Activated gamma-delta T cell treated with Interleukin-2 at 50 U/mL for 16 hours (primary cell): ENCODE measurements at places on chromosomes 11 and 22.
A peak's percentile ranks its signal among the peaks of the same experiment; 100 is the strongest.

DNA sequence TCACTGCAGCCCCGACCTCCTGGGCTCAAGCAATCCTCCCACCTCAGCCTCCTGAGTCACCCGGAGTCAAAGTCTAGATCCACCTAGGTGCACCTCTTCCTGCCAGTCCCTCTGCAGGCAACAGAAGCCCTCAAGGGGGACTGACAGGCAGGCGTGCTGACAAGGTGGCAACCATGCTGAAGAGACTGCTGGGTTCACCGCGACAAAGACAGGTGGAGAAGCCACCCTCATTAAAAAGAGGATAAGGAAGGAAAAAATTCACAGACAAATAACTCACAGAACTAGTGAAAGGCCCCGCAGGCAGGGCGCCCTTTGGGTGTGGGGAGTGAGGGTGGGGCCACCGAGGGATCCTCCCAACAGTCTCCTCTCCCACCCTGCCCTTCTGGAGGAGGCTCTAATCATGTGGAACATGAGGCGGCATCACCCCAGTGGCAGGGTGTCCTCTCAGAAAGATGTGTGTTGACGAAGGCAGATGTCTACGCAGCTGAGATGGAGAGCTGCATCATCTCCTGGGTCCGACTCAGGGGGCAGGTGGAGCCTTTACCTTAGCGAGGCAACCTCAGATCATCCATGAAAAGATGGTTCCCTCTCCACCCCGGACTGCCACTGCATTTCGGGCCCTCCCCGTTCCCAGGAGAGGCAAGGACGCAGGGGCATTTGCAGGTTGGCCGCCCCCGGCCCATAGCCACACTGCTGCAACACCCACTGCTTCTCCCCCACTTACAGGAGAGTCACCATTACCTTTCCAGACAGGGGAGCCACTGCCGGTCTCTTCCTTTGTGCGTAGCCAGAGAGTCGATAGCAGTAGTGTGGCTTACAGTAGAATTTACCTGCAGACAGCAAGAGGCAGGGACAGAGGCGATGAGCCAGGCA lies 91.2 kb upstream of the BID start:
- DNase-seq: no peak

GRCh38 chr11:9459667-9460321 lies 1.0 kb upstream of the ZNF143 start:
- peak; percentile 10 for DNase-seq

DNA sequence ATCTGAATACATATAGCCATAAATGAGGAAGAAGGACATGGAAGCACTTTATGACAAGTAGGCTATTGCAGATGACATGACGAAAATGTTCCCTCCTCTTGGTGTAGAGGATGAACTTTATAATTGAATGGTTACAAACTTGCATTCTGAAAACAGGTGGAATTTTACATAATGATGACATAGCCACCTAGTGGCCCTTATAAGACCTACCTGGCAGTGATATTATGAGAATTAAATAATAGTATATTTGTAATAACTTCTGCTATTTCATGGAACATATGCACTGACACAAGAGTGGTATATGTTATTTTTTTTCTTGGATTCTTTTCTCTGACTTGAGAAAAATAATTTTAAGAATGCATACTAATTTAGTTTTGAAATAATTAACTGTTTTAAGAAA lies 22.9 kb downstream of the TRIM22 start:
- DNase-seq: no peak

GRCh38 chr11:65695459-65696241 lies 16.4 kb upstream of the KAT5 start:
- no peak for DNase-seq

DNA sequence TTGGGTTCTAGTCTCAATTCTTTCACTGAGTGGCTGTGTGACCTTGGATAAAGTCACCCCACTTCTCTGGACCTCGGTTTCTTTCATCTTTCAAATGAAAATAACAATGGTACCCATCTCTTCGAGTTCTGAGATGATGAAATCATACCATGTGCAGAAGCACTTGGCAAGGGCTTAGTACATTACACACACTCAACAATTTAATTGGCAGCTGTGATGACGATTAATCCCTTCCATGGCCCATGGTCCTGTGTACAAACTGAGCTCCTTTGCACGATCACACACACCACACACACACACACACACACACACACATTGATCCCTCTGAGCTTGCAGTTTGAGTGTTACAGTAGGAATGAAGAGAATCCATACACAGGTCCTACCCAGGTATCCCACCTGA lies 103.4 kb upstream of the ASPHD2 start:
- DNase-seq: no peak

GRCh38 chr11:10727146-10727851 lies 23.7 kb upstream of the CTR9 start:
- DNase-seq: no peak

DNA sequence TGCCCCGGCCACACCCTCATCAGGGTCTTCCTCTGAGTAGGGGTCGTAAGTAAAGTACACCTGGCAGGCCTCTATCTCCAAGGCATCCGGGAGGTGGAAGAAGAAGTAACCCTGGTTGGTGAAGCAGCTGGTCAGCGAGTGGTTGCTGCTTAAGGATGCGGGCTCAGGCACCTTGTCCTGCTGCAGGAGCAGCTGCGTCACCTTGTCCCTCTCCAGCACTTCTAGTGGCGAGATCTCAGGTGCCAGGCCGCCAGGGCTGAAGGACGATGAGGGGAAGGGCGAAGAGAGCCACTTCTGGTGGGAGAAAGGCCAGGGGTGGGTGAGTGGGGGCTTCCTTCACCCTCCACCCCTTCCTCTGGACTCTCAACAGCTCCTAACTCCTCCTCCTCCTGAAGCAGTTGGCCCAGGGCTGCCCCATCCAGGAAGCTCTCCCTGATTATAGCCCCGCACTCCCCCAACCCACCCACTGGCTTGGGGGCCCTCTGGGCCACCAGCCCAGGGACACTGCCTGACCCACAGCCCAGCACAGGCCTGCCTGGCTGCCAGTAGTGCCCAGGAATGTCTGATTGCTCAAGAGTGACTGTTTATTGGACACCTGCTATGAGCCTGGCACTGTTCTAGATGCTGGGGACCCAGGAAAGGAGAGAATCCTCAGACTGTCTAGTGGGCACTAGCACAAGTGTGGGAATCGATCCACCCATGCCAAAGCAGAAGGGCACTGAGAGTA lies 19.2 kb upstream of the TMPRSS6 start:
- DNase-seq: no peak

- DNase-seq: no peak
Observed at GRCh38 chr11:118622376-118623268, 15.2 kb downstream of the PHLDB1 start.

GRCh38 chr22:36860821-36861659 lies at the start of gene NCF4:
NCF4 (plus strand) TSS chr22:36861006; CDS start chr22:36861172, 166 bp downstream.
- no peak for DNase-seq

- peak; percentile 61 for DNase-seq
Observed at GRCh38 chr22:23263651-23264555, 83.6 kb downstream of the BCR start.

- peak; percentile 58 for DNase-seq
Observed at GRCh38 chr22:37260901-37261336, 16.9 kb upstream of the RAC2 start.

DNA sequence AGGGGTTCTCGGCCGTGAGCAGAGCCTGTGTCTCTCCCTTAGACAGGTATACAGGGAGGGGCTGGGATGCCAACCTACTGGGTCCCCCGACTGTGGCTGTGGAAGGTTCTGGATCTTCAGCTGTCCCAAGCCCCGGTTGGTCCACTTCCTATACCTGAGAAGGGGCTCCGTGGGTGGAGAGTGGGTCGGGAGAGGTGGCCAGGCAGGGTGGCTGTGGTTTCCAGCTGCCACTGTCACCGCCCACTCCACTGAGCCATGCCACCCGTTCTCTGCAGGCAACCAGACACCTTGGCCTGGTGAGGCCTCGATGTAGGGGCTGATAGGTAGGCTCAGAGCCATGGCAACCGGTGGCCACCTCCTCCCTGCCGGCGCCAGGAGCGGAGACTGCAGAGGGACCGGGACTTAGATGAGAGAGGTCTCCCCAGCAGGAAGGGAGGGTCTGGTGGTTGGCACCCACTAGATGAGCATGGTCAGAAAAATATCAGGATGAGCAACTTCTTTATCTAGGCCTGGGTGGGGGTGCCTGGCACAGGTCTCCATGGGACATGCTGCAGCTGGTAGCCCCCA lies 53.8 kb downstream of the TRIOBP start:
- no peak for DNase-seq

GRCh38 chr22:44573451-44573850 lies 75.4 kb upstream of the RTL6 start:
- no peak for DNase-seq

GRCh38 chr11:121626980-121627379 lies 174.2 kb upstream of the SORL1-AS1 start:
- no peak for DNase-seq

DNA sequence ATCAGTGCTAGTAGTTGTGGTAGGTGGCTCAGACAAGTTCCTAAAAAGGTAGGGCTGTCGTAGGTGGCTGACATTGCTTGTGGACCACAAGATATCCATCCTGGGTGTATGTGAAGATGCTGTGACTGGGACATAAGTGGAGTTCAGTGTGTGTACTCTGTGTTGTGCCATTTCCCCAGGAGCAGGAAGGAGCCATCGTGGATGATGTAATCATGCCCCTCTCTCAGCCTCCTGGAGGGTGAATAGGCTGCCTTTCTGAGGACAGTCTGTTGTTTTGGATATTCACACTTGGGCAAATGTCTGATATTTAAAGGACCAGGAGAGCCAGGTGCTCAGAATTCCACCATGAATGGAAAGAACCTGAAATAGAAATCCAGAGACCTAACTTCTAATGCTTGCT lies 2.7 kb downstream of the HEPHL1 start:
- DNase-seq: no peak

DNA sequence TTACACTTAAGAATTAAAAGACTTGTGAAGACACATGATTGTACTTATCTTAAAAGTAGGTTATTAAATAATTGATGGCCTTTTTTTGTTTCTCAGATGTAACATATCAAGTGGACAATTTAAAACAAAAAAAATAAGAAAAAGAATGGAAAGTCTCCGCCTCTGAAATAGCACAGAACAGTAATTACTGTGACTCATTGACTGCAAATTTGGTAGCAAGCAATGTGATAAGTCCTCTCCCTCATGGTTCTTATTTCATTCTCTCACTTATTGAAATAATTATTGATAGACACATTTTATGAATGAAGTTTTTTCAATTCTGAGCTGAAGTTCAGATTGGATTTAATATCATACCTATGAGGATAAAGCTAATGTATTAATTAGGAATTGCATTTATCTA lies 717.9 kb upstream of the LUZP2 start:
- DNase-seq: no peak

DNA sequence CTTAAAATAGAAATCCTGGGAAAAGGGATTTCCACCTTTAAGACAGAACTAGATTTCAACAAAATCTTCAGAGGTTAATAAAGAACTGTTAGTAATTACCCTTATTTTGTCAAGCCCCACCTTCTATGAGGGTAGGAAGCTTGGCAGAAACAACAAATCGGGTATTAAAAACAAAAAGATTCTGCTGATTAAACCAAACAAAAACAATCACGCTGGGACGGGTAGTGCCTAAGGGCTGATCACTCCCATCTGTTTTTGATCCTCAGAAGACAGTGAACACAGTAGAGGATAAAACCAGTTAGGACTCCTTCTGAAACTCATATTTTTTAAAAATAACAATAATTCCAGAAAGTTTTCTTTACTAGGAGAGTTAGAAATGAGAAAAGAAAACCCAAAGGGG lies 441.3 kb upstream of the API5 start:
- DNase-seq: no peak

- no peak for DNase-seq
Observed at GRCh38 chr11:123426789-123427188, 3.3 kb upstream of the GRAMD1B start.

- DNase-seq: no peak
Observed at GRCh38 chr11:122104341-122104740, 11.7 kb downstream of the BLID start.

DNA sequence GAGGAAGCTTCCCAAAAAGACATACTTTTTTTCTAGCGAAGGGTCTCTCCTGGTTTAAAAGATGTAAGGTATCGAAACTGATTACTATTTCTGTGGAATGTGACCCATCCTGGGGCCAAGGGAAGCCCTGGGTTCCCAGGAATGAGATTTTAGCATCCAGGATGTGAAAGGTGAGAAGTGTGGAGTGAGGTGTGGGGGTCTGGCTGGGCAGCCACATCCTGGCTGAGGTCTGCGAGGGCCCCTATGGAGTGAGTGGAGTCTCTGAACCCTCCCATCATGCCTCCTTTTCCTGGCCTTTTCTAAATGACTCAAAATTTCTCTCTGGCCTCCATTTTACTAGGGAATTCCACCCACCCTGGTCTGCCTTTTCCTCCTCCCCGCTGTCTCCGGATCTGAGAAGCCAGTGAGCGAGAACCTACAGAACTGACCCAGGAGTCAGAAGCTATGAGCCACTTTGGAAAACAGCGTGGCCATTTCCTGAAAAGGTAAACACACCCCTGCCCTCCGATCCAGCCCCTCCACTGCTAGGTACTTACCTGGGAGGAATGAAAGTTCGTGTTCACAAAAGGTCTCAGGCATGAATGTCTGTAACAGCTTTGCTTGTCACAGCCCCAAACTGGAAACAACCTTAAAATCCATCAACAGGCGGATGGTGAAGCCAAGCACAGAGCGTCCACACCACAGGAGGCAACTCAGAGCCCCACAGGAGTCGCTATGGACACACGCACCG lies 27.7 kb upstream of the SHANK2 start:
- no peak for DNase-seq

DNA sequence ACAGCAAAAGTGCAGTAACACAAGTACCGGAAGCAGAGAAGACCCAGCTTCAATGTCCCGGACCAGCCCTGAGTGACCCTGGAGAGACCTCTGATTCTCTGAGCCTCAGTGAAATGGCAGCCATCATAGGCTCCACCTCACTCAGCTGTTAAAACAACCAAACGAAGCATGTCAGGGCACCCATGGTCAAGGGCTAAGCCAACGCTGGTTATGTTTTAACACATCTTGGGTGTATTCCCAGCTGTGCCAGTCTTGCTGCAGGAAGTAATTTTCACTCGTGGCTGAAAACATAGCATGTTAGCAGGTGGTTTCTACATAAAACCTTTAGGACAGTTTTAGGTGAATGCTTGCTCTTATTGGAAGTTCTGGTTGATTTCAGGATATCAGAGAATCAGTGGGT lies 30.9 kb downstream of the LMO2 start:
- no peak for DNase-seq

- DNase-seq: no peak
Observed at GRCh38 chr11:75786101-75786736, 17.6 kb downstream of the DGAT2 start.

GRCh38 chr22:22082960-22083359 lies 100.4 kb upstream of the TOP3B start:
- no peak for DNase-seq

DNA sequence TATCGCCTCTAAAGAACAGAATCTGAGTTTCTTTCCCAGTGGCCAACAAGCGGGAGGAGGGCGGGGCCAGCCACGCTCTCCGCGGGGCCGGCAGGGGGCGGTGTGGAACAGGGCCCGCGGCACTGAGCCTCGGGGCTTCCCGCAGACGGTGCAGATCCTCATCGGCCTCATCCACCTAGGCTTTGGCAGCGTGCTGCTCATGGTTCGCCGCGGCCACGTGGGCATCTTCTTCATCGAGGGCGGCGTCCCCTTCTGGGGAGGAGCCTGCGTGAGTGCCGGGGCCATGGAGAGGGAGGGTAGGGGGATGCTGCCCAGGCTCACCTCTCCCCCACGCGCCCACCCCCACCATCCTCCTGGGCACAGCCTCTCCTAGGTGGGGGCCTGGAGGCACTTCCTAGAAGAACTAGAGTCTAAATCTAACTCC lies 10.7 kb downstream of the MS4A15 start:
- no peak for DNase-seq

- DNase-seq: peak; percentile 69
Observed at GRCh38 chr11:3920148-3920852, 64.8 kb downstream of the STIM1 start.

GRCh38 chr11:199782-200181 lies 6.9 kb downstream of the SCGB1C1 start:
- DNase-seq: no peak

- no peak for DNase-seq
Observed at GRCh38 chr11:118056806-118057205, 20.1 kb upstream of the TMPRSS4 start.
